ENCODE measurements at places on chromosomes 16 and 17. TPM values are rescaled to one million over a fixed set of nuclear protein-coding genes. Genes with fewer than 3 reads are reported as not detected.

The CCDC78 gene
- 1.4 TPM for total RNA-seq

The ITGA2B gene
- total RNA-seq: 0.39 TPM

The CMTM1 gene
- total RNA-seq: 2.9 TPM

The CPPED1 gene
- 36.6 TPM for total RNA-seq

The KRT40 gene
- not detected for total RNA-seq

The COPZ2 gene
- total RNA-seq: 7.4 TPM

The MIEF2 gene
- 16.7 TPM for total RNA-seq

The CCDC154 gene
- total RNA-seq: 0.13 TPM

The TPSG1 gene
- not detected for total RNA-seq

The EME1 gene
- 5.5 TPM for total RNA-seq

The SLC6A2 gene
- not detected for total RNA-seq

The EPX gene
- total RNA-seq: not detected

The SAMD14 gene
- 4.1 TPM for total RNA-seq

The PRSS8 gene
- total RNA-seq: not detected

The MON1B gene
- 11.4 TPM for total RNA-seq

The HSD3B7 gene
- total RNA-seq: 14.9 TPM

The ABCA6 gene
- total RNA-seq: 100 TPM

The RAB11FIP4 gene
- total RNA-seq: 0.07 TPM

The SLC47A1 gene
- total RNA-seq: 11.6 TPM

The GDPD1 gene
- 3.2 TPM for total RNA-seq

The TPSAB1 gene
- total RNA-seq: not detected

The PRR35 gene
- not detected for total RNA-seq

The KRTAP2-3 gene
- not detected for total RNA-seq

The TRAPPC1 gene
- 62.4 TPM for total RNA-seq

The C16orf92 gene
- not detected for total RNA-seq

The HSPB9 gene
- total RNA-seq: not detected

The MVD gene
- 78.5 TPM for total RNA-seq

The MYH8 gene
- total RNA-seq: not detected

The SYNGR3 gene
- 5.6 TPM for total RNA-seq

The TP53TG3B gene
- total RNA-seq: not detected

The KRT23 gene
- total RNA-seq: not detected

The C16orf95 gene
- total RNA-seq: 4.1 TPM

The CDH1 gene
- under 0.01 TPM for total RNA-seq

The ZNF821 gene
- total RNA-seq: 5.2 TPM

The TNS4 gene
- not detected for total RNA-seq

The CD300LG gene
- not detected for total RNA-seq

The INCA1 gene
- 0.13 TPM for total RNA-seq

The AOC2 gene
- total RNA-seq: 0.49 TPM

The IL21R gene
- total RNA-seq: 0.07 TPM

The GSG1L gene
- total RNA-seq: not detected

The SDK2 gene
- total RNA-seq: 0.04 TPM

The PRDM7 gene
- not detected for total RNA-seq

All from pulmonary artery endothelial cell (primary cell).